ENCODE measurements at places on chromosomes 7 and 10. TPM values are rescaled to one million over a fixed set of nuclear protein-coding genes. Genes with fewer than 3 reads are reported as not detected.

Gene SPDYE18
- polyA plus RNA-seq, result not detected

Gene OSBPL3
- 5.0 TPM for polyA plus RNA-seq

Gene XRCC2
- polyA plus RNA-seq, result 0.20 TPM

Gene EN2
- not detected for polyA plus RNA-seq

Gene GDF10
- polyA plus RNA-seq, result 0.82 TPM

Gene GNAT3
- polyA plus RNA-seq, result not detected

Gene SPDYE1
- polyA plus RNA-seq, result 0.07 TPM

Gene RALA
- 40.2 TPM for polyA plus RNA-seq

Gene SLC26A5
- polyA plus RNA-seq, result not detected

Gene PNLIPRP3
- polyA plus RNA-seq, result not detected

Gene SEM1
- polyA plus RNA-seq, result 102 TPM

Gene LGI1
- polyA plus RNA-seq, result not detected

Gene CASP2
- 14.4 TPM for polyA plus RNA-seq

Gene MLLT10
- polyA plus RNA-seq, result 8.8 TPM

Gene SPRN
- 0.10 TPM for polyA plus RNA-seq

Gene ZNF316
- 0.66 TPM for polyA plus RNA-seq

Gene AKR1C8
- polyA plus RNA-seq, result not detected

Gene CPA4
- not detected for polyA plus RNA-seq

Gene CSTF2T
- 21.2 TPM for polyA plus RNA-seq

Gene POLD2
- polyA plus RNA-seq, result 94.8 TPM

Gene WDR91
- 9.3 TPM for polyA plus RNA-seq

Gene GLRX3
- polyA plus RNA-seq, result 69.8 TPM

Gene ERLIN1
- polyA plus RNA-seq, result 19.3 TPM

Gene RSBN1L
- polyA plus RNA-seq, result 7.8 TPM

Gene GIMAP4
- 405 TPM for polyA plus RNA-seq

Gene PTF1A
- not detected for polyA plus RNA-seq

Gene DKK1
- not detected for polyA plus RNA-seq

Gene GPR37
- not detected for polyA plus RNA-seq

Gene TBL2
- 21.3 TPM for polyA plus RNA-seq

Gene KLF14
- not detected for polyA plus RNA-seq

Gene NEUROD6
- polyA plus RNA-seq, result not detected

Gene IRF5
- polyA plus RNA-seq, result 0.38 TPM

Gene TMEM225B
- polyA plus RNA-seq, result 0.44 TPM
